Fibroblast of lung (primary cell): ENCODE measurements at places on chromosomes 16 and 17. TPM values are rescaled to one million over a fixed set of nuclear protein-coding genes. Genes with fewer than 3 reads are reported as not detected.
A peak's percentile ranks its signal among the peaks of the same experiment; 100 is the strongest.

Gene KRTAP4-5
- total RNA-seq = not detected in 2 replicates

Gene KIAA0513
- total RNA-seq = 19.5 and 22.3 TPM in 2 replicates

Gene RASD1
- 0.26 and 2.6 TPM in 2 replicates for total RNA-seq

Gene DUSP14
- total RNA-seq = 61.4 and 121 TPM in 2 replicates

Gene KRT40
- not detected in 2 replicates for total RNA-seq

Gene IL34
- total RNA-seq = 5.1 and 5.4 TPM in 2 replicates

Gene KDM8
- total RNA-seq = 1.8 and 3.6 TPM in 2 replicates

Gene MYO15A
- total RNA-seq = 0.77 and 2.0 TPM in 2 replicates

Gene GJD3
- 3.9 and 4.3 TPM in 2 replicates for total RNA-seq

Gene TSPAN10
- 1.0 and 3.0 TPM in 2 replicates for total RNA-seq

Gene TPSB2
- not detected in 2 replicates for total RNA-seq

- DNase-seq = no peak
These were observed 28.7 kb downstream of the B9D1 start for GRCh38 chr17:19333736-19334290.

GRCh38 chr17:43830510-43831140, 2.3 kb downstream of the MPP3 start:
- no peak for DNase-seq

DNA sequence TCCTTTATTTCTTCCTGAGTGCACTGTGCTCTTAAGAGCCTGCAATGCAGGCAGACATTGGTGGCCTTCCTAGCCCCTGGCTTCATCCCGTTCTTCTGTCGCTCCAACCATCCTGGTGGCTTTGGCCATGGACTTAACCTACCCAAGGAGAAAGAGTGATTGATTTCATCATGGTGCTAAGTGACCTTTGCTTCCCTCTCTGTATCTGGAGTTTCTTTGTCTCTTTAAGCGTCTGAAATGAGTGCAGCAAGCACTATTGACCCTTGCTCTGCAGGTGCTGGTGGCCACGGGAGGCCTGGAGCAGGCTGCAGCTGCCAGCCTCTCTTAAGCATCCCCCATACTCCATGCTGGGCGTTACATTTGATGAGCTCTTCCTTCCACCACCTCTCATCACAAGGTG, 60.5 kb downstream of the RAP1GAP2 start:
- DNase-seq = no peak

GRCh38 chr17:79845601-79845949, 6.3 kb upstream of the CBX4 start:
- DNase-seq = no peak

GRCh38 chr17:82864713-82865248, 25.0 kb upstream of the ZNF750 start:
- no peak for DNase-seq

DNA sequence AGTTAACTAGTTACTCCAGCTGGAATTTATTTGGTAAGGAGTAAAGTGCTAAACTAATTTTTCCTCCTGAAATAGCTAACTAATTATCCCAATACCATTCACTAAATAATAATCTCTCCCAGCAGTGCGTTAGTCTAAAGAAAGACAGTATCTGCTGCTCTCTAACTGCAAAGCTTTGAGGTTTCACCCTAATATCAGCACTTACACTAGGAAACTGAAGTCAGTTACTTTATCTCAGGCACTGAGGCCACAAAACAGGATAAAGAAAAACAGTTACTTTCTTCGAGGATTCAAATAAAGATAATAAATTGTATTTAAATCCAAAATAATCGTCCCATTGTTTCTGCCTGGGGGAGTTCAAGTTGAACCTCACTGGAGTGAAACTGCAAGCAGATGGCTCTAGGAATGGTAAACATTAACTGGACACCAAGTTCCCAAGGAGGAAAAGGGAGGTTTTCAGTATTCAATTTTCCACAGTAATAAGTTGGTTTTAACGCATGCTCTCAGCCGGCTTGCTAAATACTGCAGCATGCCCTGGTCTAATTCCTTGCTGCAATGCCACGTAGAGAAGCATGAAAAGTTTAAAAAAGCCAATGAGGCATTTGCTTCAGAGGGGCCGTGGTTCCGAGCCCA, 20.0 kb upstream of the FOXJ1 start:
- no peak for DNase-seq

GRCh38 chr17:10370016-10370608, 2.7 kb downstream of the MYH13 start:
- DNase-seq = no peak

DNA sequence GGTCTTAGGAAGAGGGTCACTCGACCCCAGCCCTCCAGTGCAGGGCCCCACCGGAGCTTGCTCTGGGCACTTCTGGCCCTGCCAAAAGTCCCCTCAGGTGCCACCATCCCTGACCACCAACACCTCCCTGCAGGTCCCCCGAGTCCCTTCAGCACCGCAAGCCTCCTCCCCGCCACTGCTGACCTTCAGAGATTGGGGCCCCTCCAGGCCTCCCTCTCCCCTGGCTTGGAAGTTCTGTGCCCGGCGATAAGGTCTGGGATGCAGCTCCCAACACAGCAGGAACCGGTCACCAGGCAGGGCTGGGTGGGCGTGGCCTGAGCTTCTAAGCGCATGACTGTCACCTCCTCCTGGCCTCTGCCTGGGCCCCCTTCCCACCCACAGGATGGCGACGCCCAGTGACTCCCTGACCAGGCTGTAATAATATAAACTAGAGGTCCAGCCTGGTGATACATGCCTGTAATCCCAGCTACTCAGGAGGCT, 11.2 kb downstream of the PIEZO1 start:
- peak; percentile 72 for DNase-seq

DNA sequence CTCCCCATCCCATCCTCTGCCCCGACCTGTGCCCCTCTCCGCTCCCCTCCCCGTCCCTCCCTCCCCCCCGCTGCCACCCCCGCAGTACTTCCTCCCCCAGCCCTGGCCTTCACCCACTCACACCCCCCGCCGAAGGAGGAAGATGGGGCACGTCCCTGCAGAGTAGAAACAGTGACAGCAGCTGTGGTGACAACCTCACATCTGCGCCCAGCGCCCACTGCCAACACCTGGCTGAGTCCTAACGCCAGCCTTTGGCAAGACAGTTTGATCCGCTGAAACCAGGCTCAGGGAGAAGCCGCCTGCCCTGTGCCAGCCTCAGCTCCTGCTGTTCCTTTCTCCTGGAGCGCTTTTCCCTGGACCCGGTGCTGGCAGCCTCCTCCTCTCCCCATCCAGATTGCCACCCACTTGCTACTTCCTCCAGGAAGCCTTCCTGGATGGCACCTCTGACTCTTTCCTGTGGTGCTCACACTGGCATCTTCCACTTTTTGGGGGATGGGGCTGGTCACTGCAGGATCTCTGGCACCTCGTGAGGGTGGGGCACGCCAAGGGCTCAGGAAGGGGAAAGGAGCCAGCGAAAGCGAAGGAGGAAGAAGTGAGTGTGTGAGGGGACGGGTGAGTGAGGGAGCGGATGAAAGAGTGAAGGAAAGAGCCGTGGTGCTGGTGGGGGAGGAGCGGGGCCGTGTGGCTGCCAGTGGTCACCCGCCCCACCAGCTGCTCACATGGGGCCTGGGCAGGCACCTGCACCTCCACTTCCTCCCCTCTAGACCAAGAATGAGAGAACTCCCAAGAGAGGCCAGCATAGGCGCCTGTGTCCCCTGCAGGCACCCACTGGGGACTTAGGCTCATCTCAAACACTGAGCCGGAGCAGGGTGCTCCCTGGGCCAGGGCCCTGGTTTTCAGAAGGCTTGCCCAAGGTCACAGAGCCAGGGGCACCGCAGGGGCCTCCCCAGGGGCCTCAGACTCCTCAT, 27.0 kb downstream of the ZFPM1 start:
- no peak for DNase-seq

DNA sequence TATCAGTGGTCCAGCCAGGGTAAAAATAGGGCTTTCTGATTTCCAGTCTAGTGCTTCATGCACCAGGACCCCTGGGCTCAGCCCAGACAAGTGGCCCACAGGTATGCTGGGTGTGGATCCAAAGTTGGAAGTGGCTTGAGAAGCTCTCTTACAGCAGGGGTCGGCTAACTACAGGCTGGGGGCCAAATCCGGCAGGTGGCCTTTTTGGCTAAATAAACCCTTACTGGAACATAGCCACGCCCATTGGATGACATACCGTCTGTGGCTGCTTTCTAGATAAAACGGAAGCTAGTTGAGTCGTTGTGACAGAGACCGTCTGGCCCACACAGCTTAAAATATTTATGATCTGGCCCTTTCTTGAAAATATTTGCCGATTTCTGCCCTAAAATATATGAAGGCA, 119.0 kb upstream of the CDC42EP4 start:
- peak; percentile 14 for DNase-seq

- DNase-seq = no peak
These were observed 6.4 kb downstream of the YPEL2 start for GRCh38 chr17:59337741-59338299.

GRCh38 chr16:23146877-23147601, 2.2 kb downstream of the USP31 start:
- DNase-seq = no peak

DNA sequence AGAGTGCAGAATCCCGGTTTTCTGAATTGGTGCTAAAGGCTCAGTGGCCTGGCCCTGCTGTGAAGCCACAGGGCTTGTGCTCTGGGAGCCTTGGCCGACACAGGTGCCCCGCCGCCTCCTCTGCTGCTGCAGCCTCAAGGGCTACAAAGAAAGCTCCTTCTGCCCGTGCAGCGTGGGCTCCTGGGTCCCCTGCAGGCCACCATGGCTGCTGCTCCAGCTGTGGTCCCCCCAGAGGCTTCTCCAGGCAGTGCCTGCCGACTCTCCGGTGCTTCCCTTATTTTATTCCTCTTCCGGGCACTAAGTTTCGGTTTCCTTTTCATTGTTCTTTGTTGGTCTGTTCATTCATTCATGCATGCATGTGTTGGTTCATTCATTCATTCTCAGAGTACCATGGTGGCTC, 53.1 kb downstream of the CMIP start:
- no peak for DNase-seq

DNA sequence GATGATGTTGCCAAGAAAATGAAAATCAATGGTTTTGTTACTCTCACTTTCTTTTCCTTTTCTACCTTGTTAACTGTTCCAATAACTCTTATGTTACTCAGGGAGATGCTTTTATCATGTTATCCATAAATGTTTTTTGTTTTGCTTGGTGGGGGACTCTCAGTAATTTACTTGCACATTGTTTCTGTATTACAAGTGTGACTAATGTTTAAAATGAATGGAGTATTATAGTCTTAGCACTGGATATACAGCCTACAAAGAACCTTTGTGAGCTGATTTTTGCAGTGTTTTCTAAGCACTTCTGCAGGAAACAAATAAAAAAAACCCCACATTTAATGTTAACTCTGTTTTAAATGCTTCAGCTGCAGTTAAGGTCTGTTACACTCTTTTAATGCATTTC, 12.1 kb downstream of the VMP1 start:
- DNase-seq = no peak

GRCh38 chr16:85642762-85643358, 29.7 kb downstream of the GSE1 start:
- no peak for DNase-seq

GRCh38 chr17:62735044-62735651, 73.0 kb downstream of the MARCHF10 start:
- no peak for DNase-seq

- DNase-seq = no peak
These were observed 30.0 kb downstream of the SOX9 start for GRCh38 chr17:72150632-72151460.

DNA sequence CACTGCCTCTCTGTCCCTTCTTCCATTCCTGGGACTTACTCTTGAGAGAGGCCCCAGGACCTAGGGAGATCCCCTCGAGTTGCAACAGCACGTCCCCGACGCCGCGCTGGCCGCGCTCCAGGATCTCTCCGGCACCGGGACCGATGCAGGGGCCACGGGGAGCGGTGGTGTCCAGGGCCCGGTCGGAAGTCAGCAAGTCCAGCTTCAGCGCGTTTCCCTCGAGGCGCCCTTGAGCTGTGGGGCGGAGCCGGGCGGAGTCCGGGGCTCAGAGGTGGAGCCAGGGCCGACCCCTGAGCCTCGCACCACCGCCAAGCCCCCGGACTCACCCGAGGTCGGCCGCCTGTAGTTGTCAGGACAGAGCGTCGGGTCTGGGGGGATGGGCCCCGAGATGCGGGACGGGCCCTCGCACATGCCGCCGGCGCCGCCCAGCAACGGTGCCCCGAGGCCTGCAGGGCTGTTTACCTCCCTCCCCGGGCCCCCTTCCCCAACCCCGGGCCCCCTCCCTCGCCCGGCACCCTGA, 458 bp downstream of the ENKD1 start:
- DNase-seq = peak; percentile 34

GRCh38 chr17:79340333-79341221, 266.0 kb downstream of the ENGASE start:
- DNase-seq = no peak

GRCh38 chr17:39704821-39705551, 5.1 kb downstream of the ERBB2 start:
- peak; percentile 33 for DNase-seq

DNA sequence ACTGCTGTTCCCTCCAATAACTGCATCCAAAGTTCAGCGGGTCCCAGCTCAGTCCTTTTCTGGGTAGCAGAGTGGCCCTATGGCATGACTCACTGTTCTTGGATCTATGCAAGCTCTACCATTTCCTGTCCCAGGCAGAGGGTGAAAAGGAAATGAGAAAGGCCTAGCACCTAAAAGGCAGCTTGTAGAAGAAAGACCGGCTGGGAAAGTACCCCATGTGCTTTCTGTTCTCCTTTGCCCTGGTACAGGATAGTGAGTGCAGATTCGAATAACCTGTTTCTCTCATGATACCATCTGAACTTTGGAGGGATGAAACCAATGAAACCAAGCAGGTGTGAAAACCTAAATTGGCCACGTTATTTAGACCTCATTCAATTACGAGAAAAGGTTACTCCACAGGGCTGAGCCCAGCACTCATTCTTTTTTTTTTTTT, 12.7 kb upstream of the HASPIN start:
- DNase-seq = peak; percentile 73

DNA sequence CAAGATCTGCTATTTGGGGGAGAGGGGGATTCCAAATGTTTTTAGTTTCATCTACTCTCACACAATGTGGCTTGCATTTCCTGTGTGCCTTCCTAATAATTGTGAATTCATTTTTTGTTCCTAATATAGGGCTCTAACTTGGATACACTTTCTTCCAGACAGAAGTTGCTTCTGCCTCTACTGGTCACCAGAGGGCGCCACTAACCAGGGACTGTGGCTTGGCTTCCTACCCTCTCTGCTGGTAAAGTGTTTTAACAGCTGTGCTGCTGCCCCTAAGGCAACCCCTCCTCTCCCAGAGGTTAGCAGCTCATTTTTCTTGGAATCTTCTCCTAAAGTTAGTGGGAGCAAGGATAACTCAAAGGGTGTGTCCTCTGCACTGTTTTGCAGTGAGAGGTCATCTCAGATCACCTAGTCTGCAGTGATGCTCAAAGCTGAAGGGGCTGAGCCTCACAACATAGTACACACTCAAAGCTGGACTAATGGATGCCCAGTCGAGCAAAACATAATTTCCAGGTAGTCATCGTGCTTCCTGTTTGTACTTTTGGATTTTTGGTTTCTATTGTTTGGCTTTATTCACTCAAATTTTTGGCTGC, 5.0 kb upstream of the PRSS54 start:
- DNase-seq = peak; percentile 1
